ENCODE measurements at places on chromosomes 12 and 14. TPM values are rescaled to one million over a fixed set of nuclear protein-coding genes. Genes with fewer than 3 reads are reported as not detected.
A peak's percentile ranks its signal among the peaks of the same experiment; 100 is the strongest.

DNA sequence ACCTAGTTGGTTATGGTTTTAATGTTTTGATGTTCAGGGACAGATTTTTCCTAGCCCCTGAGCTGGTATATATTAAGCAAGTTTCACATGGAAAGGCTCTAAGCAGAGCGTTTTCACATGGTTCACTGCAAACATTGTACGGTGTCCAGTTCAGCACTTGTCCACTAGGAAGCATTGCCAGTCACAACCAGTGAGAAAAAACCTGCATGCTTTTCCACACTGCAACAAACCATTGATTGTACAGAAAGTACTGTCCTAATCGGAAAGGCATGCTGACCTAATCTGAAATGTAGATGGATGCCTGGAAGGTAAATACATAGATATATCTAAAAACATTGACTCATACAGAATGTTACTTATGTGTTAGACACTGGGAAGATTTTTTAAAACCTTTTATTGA lies 25.0 kb upstream of the NPAS3 start:
- no peaks in the 10 kb centered on the region for H3K4me1 ChIP-seq
- no peak overlapping the region for H3K27ac ChIP-seq
- DNase-seq, result peak; percentile 50
- no peak overlapping the region for H3K4me3 ChIP-seq

- H3K27me3 ChIP-seq, result no peaks in the 10 kb centered on the region
- no peak for DNase-seq
- H3K27ac ChIP-seq, result no peak overlapping the region
- H3K4me3 ChIP-seq, result no peak overlapping the region
These were observed 519.3 kb downstream of the NOVA1 start for GRCh38 chr14:26078561-26078960.

DNA sequence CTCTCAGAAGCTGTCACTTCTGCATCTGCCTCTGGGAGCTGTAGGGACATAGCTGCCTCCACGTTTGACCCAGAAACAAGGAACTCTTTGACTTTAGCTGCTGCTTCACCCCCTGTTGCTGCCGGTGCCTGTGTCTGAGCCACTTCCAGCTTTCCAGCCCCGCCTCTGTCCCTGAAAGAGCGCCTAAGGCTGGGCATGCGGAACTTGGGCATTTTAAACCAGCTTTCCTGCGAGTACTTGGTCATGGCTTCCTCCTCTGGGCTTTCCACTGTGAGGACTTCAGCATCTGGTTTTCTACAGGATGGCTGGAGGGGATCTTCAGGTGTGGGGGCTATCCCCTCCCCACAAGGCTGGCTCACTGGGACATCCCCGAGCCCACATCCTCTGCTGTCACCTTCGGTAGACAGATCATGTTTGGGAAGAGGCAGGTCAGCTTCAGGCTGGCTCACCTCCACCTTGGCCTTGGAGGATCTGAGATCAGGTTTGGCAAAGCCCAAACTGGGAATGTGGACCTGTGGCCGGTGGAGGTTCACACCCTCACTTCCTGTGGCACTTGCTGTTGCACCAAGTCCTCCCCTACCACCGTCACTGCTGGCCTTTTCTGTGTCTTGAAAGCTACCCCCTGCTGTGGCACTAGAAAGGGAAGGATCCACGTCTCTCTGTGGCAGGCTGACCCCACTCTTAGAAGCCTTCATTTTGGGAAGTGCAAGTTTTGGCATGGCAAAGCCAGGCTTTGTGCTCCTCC lies 15.2 kb downstream of the PLD4 start:
- DNase-seq, result no peak
- H3K4me1 ChIP-seq, result no peaks in the 10 kb centered on the region
- H3K27ac ChIP-seq, result no peak overlapping the region
- H3K36me3 ChIP-seq, result no peaks in the 10 kb centered on the region
- peaks cover 3% of the 10 kb centered on the region for H3K27me3 ChIP-seq

DNA sequence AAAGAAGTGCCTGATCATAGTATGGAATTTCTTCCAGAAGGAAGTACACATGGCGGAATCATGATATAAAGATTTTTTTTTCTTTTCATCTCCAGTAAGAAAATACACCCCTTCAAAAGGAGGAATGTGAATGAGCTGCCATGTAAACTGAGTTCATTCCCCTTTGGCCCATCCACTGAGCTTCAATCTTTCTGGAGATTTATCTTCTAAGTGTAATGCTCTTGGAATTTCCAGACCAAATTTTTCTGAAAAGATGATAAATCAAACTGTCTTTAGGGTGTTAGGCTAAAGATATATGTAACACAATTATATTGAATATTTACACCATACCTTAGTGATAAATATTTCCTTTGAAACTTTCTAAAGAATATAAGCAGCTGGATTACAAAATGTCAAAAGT lies 5.2 kb downstream of the DCN start:
- H3K27me3 ChIP-seq, result no peaks in the 10 kb centered on the region
- DNase-seq, result peak; percentile 34

GRCh38 chr14:99304208-99304607 lies 32.2 kb upstream of the BCL11B start:
- no peak for DNase-seq
- no peak overlapping the region for H3K4me3 ChIP-seq
- no peak overlapping the region for H3K27ac ChIP-seq
- no peaks in the 10 kb centered on the region for H3K27me3 ChIP-seq
- H3K4me1 ChIP-seq, result no peaks in the 10 kb centered on the region
- no peaks in the 10 kb centered on the region for H3K36me3 ChIP-seq

DNA sequence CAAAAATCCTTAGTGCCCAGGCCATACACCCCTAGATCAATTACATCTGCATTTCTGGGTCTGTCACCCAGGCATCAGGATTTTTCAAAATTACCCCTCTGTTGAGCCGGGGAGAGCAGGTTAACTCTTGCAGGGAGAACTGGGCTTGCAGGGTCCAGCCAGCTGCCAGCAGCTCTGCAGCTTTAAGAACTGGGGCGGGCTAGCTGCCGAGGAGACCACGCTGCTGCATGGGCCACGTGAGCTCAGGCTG lies at the start of gene DGLUCY:
TSS of gene DGLUCY (plus strand) at position 245 of the 250 bp plus-strand sequence. CDS start 46,222 bp downstream, outside the sequence.
- no peak within 1 kb of the TSS for H3K27ac ChIP-seq
- no peaks in the 10 kb centered on the region for H3K27me3 ChIP-seq
- peaks cover 22% of the 10 kb centered on the region for H3K4me1 ChIP-seq
- H3K4me3 ChIP-seq, result peak within 1 kb of the TSS; percentile 55
- H3K36me3 ChIP-seq, result no peaks in the 10 kb centered on the region

GRCh38 chr12:111792155-111792855 lies 25.6 kb downstream of the ALDH2 start:
- H3K4me1 ChIP-seq, result no peaks in the 10 kb centered on the region
- no peaks in the 10 kb centered on the region for H3K27me3 ChIP-seq
- DNase-seq, result no peak
- H3K36me3 ChIP-seq, result no peaks in the 10 kb centered on the region

- H3K27ac ChIP-seq, result peak overlapping the region; percentile 56
- H3K4me1 ChIP-seq, result no peaks in the 10 kb centered on the region
- no peaks in the 10 kb centered on the region for H3K36me3 ChIP-seq
- H3K27me3 ChIP-seq, result no peaks in the 10 kb centered on the region
- DNase-seq, result peak; percentile 84
These were observed 163.2 kb downstream of the DYRK2 start for GRCh38 chr12:67811437-67812361.

GRCh38 chr14:77950371-77951063 lies 150.6 kb downstream of the ADCK1 start:
- H3K36me3 ChIP-seq, result no peaks in the 10 kb centered on the region
- no peak overlapping the region for H3K4me3 ChIP-seq
- no peaks in the 10 kb centered on the region for H3K27me3 ChIP-seq
- DNase-seq, result peak; percentile 58
- no peaks in the 10 kb centered on the region for H3K4me1 ChIP-seq

DNA sequence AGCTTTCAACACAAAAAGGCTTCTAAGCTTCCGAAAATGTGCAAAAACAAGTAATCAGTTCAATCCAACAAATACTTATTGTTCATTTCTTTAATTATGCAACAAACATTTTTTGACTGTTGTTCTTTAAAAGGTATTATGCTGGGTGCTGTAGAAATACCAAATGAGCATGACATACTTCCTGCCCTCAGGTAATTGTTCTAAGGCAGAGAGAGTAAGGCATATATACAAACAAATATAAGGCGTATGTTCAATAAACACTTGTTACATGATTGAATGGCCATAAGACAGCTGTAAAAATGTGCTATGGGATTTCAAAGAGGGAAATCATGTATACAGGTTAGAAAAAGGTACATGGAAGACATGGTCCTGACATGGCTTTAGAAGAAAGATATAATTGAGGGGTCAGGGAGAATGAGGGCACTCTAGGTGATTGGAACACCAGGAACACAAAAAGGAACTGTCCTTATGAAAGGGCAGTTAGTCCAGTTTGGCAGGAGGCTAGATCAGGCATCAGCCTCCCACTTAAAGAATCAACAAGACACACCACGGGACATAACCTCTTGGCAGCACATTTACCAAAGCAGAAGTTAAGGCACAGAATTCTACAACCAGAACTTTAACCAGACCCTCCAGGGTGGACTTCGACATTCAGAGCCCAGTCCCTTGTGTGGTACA lies 135.8 kb upstream of the SCAF11 start:
- H3K4me1 ChIP-seq, result peaks cover 6% of the 10 kb centered on the region
- no peak overlapping the region for H3K4me3 ChIP-seq
- H3K27me3 ChIP-seq, result peaks cover 15% of the 10 kb centered on the region
- H3K27ac ChIP-seq, result no peak overlapping the region
- DNase-seq, result no peak

DNA sequence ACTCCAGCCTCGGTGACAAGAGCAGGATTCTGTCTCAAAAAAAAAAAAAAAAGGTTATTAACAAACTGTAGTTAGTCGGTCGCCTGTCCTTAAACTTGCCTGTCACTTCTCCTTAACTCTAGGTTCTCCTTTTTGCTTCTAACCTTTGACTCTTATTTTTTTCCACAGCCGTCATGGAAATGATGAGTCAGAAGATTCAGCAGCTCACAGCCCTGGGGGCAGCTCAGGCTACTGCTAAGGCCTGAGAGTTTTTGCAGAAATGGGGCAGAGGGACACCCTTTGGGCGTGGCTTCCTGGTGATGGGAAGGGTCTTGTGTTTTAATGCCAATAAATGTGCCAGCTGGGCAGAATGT lies 418 bp upstream of the MYG1 start:
- H3K27ac ChIP-seq, result peak overlapping the region; percentile 86
- H3K4me3 ChIP-seq, result peak overlapping the region; percentile 82
- H3K4me1 ChIP-seq, result peaks cover 36% of the 10 kb centered on the region
- peaks cover 20% of the 10 kb centered on the region for H3K36me3 ChIP-seq
- no peaks in the 10 kb centered on the region for H3K27me3 ChIP-seq

GRCh38 chr14:31968107-31968810 lies 108.8 kb upstream of the ARHGAP5 start:
- peak; percentile 74 for DNase-seq
- H3K27ac ChIP-seq, result no peak overlapping the region
- H3K36me3 ChIP-seq, result no peaks in the 10 kb centered on the region
- peaks cover 12% of the 10 kb centered on the region for H3K4me1 ChIP-seq
- no peak overlapping the region for H3K4me3 ChIP-seq
- H3K27me3 ChIP-seq, result no peaks in the 10 kb centered on the region

- no peak for DNase-seq
- no peak overlapping the region for H3K4me3 ChIP-seq
- H3K4me1 ChIP-seq, result peaks cover 11% of the 10 kb centered on the region
- H3K36me3 ChIP-seq, result no peaks in the 10 kb centered on the region
- peak overlapping the region; percentile 63 for H3K27ac ChIP-seq
- H3K27me3 ChIP-seq, result no peaks in the 10 kb centered on the region
These were observed 144.8 kb downstream of the NUAK1 start for GRCh38 chr12:105993766-105994555.

NTF3 gene
- 8.9 TPM for total RNA-seq

BEGAIN gene
- total RNA-seq, result 0.54 TPM

EID3 gene
- 1.9 TPM for total RNA-seq

RNASE3 gene
- not detected for total RNA-seq

PTPN21 gene
- total RNA-seq, result 30.1 TPM
